ENCODE measurements at places on chromosomes 6 and 20.

GRCh38 chr6:127690092-127690491, 113.1 kb downstream of the C6orf58 start:
- no peak for DNase-seq

DNA sequence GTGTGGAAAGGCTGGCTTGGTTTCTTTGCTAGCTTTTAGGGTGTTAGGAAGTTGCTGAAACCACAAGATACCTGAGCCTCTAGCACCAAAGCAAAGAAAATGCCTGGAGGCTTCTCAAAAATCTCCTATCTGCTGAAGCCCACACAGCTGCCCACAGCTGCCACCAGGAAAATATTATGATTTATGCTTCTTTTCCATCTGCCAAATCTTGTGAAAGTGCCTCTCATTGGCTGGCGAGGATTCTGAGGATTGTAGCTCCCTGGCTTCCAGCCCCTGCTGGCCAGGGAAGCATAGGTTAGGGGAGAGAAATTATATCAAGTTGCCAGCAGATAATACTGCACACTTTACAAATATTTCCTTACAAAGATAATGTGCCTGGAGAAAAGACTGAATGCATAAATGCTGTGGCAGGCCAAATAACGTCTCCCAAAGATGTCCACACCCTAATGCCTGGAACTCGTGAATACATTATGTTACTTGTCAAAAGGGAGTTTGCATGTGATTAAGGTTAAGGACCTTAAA, 98.4 kb downstream of the MRPL14 start:
- DNase-seq = no peak

GRCh38 chr6:33728438-33728837, 16.9 kb upstream of the UQCC2 start:
- DNase-seq = no peak

- no peak for DNase-seq
Measured at GRCh38 chr6:44548319-44548718, 160.8 kb downstream of the CDC5L start.

DNA sequence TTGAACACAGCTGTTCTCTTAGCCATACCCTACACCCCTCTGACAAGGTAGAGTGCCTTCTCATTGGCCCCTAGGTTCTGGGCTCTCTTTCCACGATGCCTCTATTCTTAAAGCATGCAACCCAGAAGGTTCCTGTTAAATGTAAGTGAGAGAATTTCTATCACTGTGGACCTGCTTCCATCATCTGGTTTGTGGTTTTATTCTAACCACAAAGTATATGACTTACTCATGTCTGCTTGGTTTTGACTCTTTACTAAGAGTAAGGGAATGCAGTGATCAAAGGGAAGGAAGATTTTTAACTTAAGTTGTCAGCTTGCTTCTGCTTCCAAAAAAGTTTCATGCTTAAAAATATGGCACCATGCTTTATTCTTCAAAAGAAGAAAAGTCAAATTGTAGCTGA, 80.2 kb downstream of the ANKEF1 start:
- no peak for DNase-seq

GRCh38 chr20:6044115-6044514, 9.7 kb downstream of the LRRN4 start:
- DNase-seq = no peak

DNA sequence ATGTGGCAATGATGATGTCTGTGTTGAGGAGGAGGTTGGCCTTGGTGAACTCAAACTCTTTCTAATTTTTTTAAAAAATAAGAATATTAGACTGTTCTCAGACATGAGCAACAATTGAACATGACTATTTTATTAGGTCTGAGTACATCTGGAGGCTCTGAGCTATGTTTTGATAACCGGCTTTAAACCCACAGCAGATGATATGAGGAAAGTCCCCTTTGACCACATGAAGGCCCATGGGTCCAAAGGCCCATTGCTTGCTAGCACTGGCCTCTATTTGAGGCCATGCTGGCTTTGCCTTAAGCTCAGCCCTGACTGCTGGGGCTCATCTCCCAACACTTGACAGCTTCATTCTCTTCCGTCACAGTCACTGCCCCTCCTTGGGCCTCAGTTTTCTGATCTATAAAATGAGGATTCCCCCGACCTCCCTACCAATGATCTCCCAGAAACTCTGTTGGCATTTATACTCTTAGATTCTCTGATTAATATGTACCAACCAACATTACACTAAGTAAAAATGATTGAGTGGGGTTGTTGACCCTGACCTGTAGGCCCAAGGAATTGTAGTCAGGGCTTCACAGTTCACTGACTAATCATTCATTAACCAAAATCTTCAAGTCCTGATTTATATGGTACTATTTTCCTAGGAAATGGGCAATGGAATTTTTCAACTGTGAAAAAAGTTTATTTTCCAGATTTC, 23.9 kb upstream of the TINAG start:
- no peak for DNase-seq

DNA sequence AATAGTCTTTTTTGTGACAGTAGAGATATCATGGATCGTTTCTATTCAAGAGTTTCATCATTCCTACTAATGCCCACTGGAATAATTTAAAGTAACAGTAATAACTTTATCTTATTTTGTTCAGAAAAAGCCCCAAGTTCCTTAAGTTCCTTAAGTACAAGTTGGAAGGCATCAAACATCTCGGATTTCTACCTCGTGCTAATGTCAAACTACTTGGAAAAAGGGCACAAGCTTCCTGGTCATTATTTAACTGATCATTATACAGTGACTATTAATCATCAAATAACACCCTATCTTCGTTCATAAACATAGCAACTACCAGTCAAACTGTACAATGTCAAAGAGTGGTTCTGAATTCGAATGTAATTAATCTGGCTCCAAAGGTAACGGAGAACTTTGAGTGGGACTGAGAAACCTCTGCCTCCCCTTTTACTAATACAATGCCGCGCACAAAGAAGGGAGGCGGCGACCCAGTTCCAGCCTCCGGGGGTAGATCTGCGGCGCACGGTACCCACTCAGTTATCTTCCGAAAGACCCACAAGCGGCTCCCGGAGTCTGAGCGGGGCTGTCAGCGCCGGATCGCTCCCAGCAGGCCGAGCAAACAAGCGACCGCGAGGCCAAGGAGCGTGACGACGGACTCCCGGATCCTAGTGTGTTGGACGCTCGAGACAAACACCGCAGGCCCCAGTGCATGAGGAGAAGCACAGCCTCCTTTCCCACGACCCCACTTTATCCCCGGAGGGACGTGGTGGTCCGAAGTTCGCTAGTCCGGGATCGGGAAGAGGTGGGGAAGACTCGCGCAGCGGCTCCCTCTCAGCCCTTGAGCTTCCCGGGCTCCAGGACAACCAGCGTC, 716 bp downstream of the SHPRH start:
- DNase-seq = peak; percentile 88

Data from vagina (tissue), 2 donors.